HFFc6 (cell line): ENCODE measurements at places on chromosomes 16 and 17. TPM values are rescaled to one million over a fixed set of nuclear protein-coding genes. Genes with fewer than 3 reads are reported as not detected.

Gene NKD1
- total RNA-seq: under 0.01 TPM in 2 of 3 replicates, not detected in the other

Gene CBFA2T3
- not detected in 3 replicates for total RNA-seq

Gene CLDN7
- 0.83 and 2.1 TPM in 2 replicates for total RNA-seq

Gene TMED6
- total RNA-seq: 0.31 TPM in 1 of 3 replicates, not detected in the others

Gene KREMEN2
- not detected in 3 replicates for total RNA-seq

Gene TMIGD1
- not detected in 3 replicates for total RNA-seq

Gene CD19
- total RNA-seq: not detected in 3 replicates

Gene FNDC8
- not detected in 3 replicates for total RNA-seq

Gene TBC1D3G
- not detected in 3 replicates for total RNA-seq

Gene KRTAP16-1
- not detected in 3 replicates for total RNA-seq

Gene CRHR1
- not detected in 3 replicates for total RNA-seq

Gene KRTAP9-2
- total RNA-seq: not detected in 3 replicates

Gene HOXB3
- total RNA-seq: not detected in 3 replicates

Gene MT1A
- 1.4 TPM in 1 of 3 replicates, not detected in the others for total RNA-seq

Gene SPATA32
- total RNA-seq: not detected in 3 replicates

Gene CEP295NL
- 0.78 to 2.7 TPM (median 0.81 TPM) in 3 replicates for total RNA-seq

Gene SMIM5
- 0.12 TPM in 1 of 3 replicates, not detected in the others for total RNA-seq

Gene HIRIP3
- total RNA-seq: 9.8 to 16.5 TPM (median 13.7 TPM) in 3 replicates

Gene ABCC12
- total RNA-seq: not detected in 3 replicates
